ENCODE measurements at places on chromosomes 12 and 14. TPM values are rescaled to one million over a fixed set of nuclear protein-coding genes. Genes with fewer than 3 reads are reported as not detected.

Gene ENDOU
- 0.11 TPM for total RNA-seq

Gene KRT71
- not detected for total RNA-seq

Gene SLC5A8
- total RNA-seq = not detected

Gene GPR135
- total RNA-seq = 4.2 TPM

Gene CLEC9A
- total RNA-seq = not detected

Gene SERPINA6
- total RNA-seq = not detected

Gene NEUROD4
- total RNA-seq = not detected

Gene IL26
- not detected for total RNA-seq

Gene GPX2
- 0.58 TPM for total RNA-seq

Gene DAO
- not detected for total RNA-seq

Gene TAS2R14
- total RNA-seq = 4.5 TPM

Gene ABCC9
- 1.00 TPM for total RNA-seq

Gene PAPOLA
- total RNA-seq = 196 TPM

Gene NPFF
- total RNA-seq = not detected

Gene LALBA
- not detected for total RNA-seq

Gene ADAMTS20
- 1.6 TPM for total RNA-seq

Gene KCNA1
- total RNA-seq = not detected

Gene KRT74
- total RNA-seq = not detected

Gene RNASE7
- total RNA-seq = 0.66 TPM

Gene HOXC12
- total RNA-seq = not detected

Gene STYK1
- total RNA-seq = 1.0 TPM

Gene RILPL1
- 45.4 TPM for total RNA-seq

Gene TAS2R19
- 8.0 TPM for total RNA-seq

Gene KIF5A
- 0.59 TPM for total RNA-seq

Gene RNF212B
- not detected for total RNA-seq

Gene LMNTD1
- not detected for total RNA-seq

Gene FOXN4
- not detected for total RNA-seq

Gene ALDH1L2
- total RNA-seq = 2.4 TPM

Gene DYNC1H1
- total RNA-seq = 465 TPM

Gene CCDC177
- total RNA-seq = 0.24 TPM
